ENCODE measurements at places on chromosomes 1 and 21. TPM values are rescaled to one million over a fixed set of nuclear protein-coding genes. Genes with fewer than 3 reads are reported as not detected.

Gene GIPC2
- total RNA-seq: 55.5 TPM

Gene C1orf185
- not detected for total RNA-seq

Gene PHLDA3
- total RNA-seq: 29.4 TPM

Gene LBR
- 156 TPM for total RNA-seq

Gene EPS8L3
- not detected for total RNA-seq

DNA sequence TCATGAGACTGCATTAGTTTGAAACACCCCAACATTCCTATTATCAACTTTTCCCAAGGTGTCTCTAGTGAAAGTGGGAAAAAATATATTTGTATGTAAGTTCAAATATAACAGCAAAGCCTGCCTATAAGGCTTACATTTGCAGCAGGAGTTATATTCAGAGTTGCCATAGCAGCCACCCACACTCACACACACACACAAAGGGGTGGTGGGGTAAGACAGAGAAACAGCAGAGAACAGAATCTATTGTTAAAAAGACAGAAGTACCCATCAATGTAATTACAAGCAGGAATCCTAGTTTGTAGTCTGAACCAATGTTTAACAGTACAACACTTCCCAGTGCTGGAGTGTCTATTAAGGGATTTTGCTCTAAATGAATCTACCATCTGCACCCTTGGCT is 55.0 kb downstream of the PLPPR5 start:
- no peak for DNase-seq

GRCh38 chr1:234778221-234779159 is 168.5 kb upstream of the IRF2BP2 start:
- no peak for DNase-seq

DNA sequence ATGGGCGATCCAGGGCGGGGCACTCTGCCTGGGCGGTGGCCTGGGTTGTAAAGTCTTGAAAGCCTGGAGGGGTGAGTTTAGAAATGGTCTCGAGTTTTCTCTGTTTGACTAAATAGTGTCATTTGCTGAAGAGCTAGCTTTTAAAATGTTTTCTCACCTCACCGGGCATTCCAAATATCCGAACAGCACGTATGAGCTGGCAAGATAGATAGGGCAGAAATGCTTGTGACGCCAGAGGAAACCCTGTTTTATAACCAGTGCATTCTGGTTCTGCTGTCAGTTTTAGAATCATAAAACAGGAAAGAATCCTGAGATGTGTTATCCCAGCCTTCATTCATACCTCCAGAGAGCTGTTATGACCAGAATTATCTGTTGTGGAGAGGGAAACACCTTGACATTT is 725 bp downstream of the RTCA start:
- peak; percentile 14 for DNase-seq

GRCh38 chr1:244205171-244205570 is 154.1 kb downstream of the ZBTB18 start:
- DNase-seq: no peak

- no peak for DNase-seq
Observed at GRCh38 chr1:77697441-77697840, 15.0 kb upstream of the ZZZ3 start.

GRCh38 chr1:159900086-159900680 is at the start of gene CFAP45:
Gene CFAP45, minus strand, starts transcription at chr1:159900165. Its CDS starts 67 bp downstream, at chr1:159900098.
- peak; percentile 84 for DNase-seq

GRCh38 chr1:231315887-231316286 is 21.8 kb downstream of the EXOC8 start:
- peak; percentile 69 for DNase-seq

DNA sequence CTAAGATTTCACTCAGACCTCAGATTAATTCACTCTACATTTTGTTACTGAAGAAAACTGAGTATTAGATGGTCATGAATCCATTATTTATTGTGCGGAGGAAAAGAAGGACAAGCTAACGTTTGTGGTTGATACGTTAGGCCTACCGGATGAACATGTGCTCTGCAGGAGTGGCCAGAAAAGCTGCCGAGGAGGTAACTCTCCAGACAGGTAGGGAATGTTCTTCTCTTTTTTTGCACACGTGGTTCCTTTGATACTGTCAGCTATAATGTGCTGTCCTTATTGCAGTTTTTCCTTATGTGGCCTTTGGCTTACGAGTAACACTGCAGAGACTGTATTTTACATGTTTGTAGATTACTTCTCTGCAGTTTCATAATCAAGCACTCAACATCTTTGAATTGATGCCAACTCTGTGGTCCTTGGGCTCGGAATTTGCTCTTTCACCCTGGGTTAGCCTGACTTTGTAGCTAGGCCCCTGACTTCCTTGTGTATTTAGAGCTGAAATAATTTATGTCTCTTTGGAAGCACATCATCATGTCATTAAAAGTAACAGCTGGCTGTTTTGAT is 13.6 kb downstream of the MTR start:
- no peak for DNase-seq

DNA sequence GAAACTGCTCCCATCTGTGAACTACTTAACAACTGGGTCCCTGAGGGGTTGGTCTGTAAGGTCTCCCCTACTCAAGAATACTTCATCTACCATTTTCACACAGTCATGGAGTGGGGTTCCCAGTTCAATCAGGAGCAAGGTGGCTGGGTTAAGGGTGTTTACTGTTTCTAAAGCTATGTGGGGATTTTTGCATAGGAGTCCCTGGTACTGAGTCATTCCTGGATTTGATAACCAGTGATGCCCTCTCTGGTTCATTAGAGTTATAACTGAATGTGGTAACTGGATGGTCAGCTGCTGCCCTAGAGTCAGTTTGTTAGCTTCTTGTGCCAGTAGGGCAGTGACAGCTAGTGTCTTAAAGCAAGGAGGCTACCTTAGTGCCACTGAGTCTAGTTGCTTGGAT is 29.4 kb upstream of the KCNJ15 start:
- DNase-seq: no peak

- peak; percentile 73 for DNase-seq
Observed at GRCh38 chr1:62407398-62408009, 29.3 kb upstream of the USP1 start.

Measured in dermis blood vessel endothelial cell (primary cell).